ENCODE measurements at places on chromosomes 12 and 14.

- DNase-seq = no peak
Measured at GRCh38 chr12:4240981-4241380, 32.6 kb upstream of the CCND2 start.

DNA sequence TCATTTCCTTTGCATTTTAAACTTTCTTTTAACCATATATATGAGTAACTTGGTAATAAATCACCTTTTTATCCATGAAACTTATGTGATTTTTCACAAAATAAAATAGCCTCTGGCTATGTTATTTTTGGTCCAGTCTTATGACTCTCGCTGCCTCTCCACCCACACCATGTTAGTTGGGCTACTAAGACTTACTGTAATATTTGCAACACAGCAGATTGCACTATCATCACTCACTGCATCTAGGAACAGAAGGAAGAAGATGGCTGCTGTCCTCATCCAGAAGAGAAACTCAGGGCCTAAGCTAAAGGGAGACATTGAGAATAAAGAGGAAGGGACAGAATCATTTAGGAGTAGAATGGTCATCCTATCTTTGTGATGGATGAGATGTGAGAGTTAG is 12.6 kb upstream of the B4GALNT3 start:
- no peak for DNase-seq

DNA sequence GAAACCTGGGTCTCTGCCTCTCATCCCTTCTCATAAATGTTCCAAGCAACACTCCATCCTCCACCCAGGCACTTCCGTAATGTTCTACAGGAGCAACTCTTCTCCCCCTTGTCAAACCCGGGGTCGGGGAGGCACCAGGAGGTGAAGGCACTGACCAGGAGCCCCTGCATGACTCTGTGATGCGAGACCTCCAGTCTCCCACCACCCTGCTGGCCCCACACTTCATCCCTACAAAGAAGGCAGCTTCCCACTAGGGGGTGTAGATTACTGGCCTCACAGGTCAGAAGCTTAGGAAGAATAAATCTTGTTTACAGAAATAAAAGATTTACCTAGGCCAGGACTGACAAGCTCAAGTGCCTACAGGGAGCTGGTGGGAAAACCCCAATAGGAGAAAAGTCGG is 47.2 kb downstream of the ERH start:
- no peak for DNase-seq

DNA sequence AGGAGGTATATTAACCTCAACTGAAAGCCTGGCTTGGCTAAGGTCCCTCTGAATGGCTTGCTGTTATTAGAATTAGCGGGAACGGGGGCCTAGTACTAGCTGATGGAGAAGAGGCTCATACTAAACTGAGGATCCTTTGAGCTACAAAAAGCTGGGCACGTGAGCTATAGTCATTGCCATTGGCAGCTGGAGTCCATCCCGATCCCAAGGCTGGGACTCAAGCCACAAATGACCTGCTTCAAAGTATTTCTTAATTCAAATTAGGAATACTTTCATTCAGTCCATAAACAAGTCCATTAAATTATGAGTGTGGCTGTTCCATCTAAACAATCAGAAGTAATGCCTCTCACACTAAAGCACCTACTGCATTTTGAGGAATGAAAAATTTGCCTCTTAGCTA is 114.5 kb downstream of the DACT1 start:
- DNase-seq = no peak

DNA sequence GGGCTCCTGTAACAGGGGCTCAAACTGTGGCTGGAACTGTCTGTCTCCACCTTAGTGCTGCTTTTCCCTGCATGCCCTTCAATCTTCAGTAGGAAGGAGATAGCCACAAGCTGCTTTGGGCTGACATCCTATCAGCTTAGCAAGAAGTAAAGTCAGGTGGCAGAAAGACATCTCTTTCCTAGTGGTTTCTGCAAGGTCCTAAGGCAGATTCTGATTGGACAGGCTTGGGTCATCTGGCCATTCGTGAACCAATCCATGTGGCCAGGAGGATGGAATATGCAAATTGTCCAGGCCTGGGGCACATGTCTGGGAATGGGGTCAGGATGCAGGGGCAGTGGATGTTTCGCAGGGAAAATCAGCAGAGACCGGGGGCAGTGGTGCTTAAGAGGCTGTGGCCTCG is 5.2 kb downstream of the RITA1 start:
- DNase-seq = no peak

- no peak for DNase-seq
Measured at GRCh38 chr12:58364389-58365086, 423.2 kb downstream of the ATP23 start.

GRCh38 chr12:27534765-27535161 is 10.8 kb downstream of the PPFIBP1 start:
- no peak for DNase-seq
